ENCODE measurements at places on chromosomes 1 and 21.

GRCh38 chr1:212610575-212610967 lies 2.0 kb downstream of the ATF3 start:
- no peak for DNase-seq

- DNase-seq = no peak
Measured at GRCh38 chr1:205456383-205456867, 580 bp upstream of the BLACAT1 start.

DNA sequence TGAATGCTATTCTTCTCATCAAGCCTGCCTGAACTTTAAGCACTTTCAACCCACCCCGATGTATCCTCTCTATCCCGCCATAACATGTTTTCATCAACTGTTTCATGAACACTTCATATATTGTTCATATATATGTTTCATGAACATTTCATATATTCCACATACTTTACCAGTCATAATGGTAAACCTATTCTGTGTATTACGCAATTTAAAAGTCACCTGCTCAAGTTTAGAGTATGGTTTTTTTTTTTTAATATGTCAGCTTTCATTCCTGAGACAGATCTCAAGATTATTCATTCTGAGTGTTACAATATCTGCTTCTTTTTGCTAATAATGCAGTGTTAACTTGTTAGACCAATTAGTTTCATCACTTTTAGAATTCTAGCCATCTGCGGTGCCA lies 140.7 kb downstream of the SIPA1L2 start:
- no peak for DNase-seq

DNA sequence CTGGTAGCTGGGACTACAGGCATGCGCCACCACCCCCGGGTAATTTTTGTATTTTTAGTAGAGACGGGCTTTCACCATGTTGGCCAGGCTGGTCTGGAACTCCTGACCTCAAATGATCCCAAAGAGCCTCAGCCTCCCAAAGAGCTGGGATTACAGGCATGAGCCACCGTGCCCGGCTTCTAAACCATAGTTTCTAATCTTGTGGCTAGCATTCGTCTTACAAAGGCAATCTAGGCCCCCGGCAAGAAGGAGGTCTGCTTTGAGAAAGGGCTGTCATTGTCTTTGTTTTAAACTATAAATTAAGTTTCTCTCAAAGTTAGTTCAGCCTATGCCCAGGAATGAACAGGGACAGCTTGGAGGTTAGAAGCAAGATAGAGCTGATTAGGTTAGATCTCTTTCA lies 10.3 kb upstream of the L1TD1 start:
- DNase-seq = no peak

GRCh38 chr1:6834366-6834765 lies 49.1 kb downstream of the CAMTA1 start:
- DNase-seq = no peak

GRCh38 chr1:17958704-17959103 lies 148.9 kb upstream of the IGSF21 start:
- no peak for DNase-seq

DNA sequence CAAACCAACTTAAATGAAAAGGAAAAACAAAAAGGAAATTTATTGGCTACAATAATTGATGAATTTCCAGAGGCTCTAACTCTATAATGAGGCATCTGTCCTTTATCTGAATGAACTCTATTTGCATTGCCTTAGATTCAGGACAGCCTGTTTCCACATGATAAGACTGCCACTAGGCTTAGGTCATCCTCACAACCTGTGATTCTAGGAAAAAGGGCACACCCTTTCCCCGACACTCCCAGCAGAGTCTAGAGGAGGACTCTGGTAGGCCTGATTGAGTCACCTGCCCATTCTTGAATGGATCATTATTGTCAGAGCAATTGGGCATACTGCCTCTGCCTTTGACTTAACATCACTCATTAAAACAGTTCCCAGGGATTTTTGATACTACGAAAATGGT lies 262.8 kb downstream of the TPR start:
- DNase-seq = no peak

GRCh38 chr1:50271968-50272578 lies 151.2 kb downstream of the DMRTA2 start:
- DNase-seq = no peak

GRCh38 chr1:91700771-91701471 lies 185.0 kb downstream of the TGFBR3 start:
- no peak for DNase-seq

DNA sequence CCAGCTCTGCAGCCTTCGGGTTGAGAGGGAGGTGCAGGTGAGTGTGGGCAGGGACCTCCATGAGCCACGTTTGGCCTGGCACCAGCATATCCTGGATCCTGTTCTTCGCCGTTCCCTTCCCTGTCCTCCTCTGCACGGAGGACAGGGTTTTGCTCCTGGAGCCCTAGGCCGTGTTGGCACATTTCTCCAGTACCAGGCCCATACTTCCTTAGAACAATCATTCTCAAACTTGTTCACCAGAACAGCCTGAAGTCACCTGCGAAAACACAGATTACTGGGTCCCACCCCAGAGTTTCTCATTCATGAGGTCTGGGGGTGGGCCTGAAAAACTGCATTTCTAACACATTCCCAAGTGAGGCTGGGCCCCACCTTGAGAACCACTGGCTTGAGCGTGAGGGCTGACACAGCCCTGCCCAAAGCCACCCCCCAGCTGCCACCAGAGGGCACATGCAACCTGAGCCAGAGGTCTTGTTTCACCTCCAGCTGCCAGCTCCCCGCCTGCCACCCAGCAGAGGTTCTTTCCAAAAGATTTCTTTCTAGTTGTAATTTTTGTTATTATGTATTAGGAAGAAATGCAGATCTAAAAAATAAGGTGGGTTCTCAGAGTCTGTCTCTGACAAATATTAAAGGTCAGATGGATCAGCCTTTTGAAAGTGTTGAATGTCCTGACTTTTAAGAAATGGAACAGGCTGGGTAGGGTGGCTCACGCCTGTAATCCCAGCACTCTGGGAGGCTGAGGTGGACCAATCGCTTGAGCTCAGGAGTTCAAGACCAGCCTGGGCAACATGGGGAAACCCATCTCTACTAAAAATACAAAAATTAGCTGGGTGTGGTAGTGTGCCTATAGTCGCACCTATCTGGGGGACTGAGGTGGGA lies 39.6 kb upstream of the LDLRAP1 start:
- peak; percentile 9 for DNase-seq

DNA sequence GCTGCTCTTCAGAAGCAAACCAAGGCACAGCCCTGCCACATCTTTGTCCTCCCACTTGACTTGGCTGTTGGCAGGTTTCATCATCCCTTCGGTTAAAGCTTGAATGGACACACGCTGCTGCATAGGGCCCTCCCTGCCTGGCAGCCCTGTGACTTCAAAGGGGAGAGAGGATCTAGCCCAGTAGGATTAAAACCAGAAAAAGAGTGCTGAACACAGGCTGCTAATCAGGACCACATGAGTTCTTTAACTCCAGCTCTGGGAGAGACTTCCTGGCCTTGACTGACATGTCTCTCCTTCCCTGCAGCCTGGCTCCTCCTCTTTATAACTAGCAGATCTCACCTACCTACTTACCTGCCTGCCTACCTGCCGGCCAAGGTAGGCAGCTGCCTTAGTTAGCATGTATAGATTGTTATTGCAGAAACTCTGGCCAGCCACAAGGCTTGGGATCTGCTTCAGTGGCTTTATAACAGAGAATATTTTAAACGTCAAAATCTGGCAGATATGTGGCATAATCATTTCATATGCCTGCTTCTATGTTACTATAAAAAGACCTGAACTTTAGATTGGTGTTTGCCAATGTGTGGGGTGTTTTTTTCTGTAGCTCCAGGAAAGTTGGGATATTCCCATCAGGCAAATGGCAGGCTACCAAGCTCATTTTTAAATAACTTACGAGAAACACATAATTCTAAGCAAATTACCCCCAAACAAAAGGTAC lies 49.4 kb downstream of the ERG start:
- no peak for DNase-seq

DNA sequence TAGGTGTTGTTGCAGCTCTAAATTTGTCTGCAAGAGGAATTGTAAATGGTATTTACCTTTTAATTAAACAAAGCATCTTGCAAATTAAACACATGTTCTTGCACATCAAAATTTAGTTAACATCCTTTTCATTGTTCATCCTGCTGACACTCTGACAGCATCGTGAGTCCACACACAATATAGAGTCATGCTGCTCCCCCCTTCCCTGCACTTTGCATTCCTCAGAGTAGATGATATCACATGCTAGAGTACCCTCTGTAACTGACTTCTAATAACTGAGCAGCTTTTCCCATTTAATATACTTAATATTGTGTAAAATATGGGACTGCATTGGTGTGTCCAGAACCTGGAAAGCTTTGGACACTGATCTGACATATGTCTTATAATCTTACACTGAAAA lies 138.8 kb upstream of the DPYD start:
- peak; percentile 53 for DNase-seq

GRCh38 chr1:240571782-240572181 lies 40.2 kb downstream of the GREM2 start:
- DNase-seq = no peak

DNA sequence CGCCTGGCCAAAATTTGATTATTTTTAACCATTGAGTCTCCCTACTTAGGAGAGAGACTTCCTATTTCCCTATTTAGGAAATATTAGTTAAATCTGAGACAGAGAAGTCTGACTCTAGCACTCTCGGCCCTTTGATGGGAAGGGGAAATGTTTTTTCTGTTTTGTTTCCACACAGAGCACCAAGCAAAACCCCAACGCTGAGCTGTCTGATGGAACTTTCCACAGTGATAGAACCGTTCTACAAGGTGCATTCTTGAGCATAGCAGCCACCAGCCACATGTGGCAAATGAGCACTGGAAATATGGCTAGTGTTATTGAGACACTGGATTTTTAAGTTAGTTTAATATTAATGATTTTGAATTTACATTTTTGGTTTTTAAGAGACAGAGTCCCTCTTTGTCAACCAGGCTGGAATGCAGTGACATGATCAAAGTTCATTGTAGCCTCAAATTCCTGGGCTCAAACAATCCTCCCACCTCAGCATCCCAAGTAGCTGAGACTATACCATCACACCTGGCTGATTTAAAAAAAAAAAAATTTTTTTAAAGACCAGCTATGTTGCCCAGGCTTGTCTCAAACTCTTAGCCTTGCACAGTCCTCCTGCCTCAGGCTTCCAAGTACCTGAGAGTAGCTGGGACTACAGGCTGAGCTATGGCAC lies 77.3 kb upstream of the GALNT2 start:
- DNase-seq = no peak

- no peak for DNase-seq
Measured at GRCh38 chr1:155650231-155650757, 38.3 kb downstream of the YY1AP1 start.

DNA sequence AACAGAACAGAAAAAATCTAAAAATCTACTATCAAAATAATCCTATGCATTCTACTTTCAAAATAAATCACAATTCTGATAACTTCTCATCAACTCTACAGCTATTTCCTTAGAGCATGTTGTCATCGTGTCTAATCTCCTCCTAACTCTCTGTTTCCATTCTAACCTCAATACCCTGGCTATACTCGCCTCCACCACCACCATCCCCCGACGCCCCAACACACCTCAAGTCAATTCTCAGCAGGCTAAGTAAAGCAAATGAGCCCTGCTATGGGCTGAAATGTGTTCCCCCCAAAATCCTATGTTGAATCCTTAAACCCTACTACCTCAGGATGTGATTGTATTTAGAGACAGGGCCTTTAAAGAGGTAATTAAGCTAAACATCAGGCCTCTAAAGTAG lies 34.6 kb downstream of the NRDC start:
- no peak for DNase-seq

- no peak for DNase-seq
Measured at GRCh38 chr21:39258207-39258606, 55.2 kb downstream of the BRWD1 start.

DNA sequence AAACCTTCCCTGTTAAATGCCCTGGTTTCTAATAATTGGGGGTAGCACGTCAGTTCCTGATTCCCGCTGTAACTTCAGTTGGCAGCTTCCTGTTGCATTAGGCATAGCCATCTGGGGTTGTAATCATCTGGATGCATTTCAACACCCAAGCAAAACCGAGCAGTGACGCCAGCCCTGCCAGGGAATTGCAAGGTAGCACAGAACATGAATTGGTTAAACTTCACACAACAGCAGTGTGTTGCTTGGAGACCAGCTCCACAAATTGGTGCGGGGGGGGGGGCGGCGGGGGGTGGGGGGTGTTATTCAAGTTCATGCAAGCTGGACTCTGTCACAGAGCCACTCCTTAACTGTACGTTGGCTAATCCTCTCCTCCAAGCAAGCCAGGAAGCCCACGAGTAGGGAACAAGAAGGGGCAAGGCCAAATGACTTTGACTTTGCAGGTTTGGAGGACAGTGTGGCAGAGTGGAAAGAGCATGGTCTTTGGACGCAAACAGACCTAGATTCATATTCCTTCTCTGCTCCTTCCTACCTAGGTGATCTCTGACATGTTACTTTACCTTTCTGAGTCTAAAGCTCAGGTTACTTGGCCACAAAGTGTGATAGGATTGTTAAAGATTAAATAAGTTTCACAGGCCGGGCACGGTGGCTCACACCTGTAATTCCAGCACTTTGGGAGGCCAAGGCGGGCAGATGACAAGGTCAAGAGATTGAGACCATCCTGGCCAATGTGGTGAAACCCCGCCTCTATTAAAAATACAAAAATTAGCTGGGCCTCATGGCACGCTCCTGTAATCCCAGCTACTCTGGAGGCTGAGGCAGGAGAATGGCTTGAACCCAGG lies 4.7 kb downstream of the LAX1 start:
- peak; percentile 93 for DNase-seq

DNA sequence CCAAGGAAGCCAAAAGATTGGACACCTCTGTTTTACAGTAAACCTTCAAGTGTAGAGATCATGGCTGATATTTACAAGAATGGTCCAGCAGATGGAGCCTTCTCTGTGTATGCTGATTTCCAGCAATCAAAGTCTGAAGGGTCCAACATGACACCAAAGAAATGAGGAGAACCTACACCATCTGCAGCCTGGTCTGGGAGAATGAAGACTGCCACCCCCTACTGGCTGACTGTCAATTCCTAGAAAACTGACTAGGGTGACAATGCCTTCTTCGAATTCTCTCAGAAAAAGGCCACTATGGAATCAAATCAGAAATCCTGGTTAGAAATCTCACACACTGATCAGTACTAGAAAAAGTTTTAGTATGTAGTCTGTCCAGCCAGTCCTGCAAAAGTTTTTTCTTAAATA lies 83.3 kb downstream of the CDC42BPA start:
- DNase-seq = peak; percentile 81

GRCh38 chr1:156347331-156347730 lies 9.0 kb downstream of the TSACC start:
- DNase-seq = peak; percentile 57

- no peak for DNase-seq
Measured at GRCh38 chr1:187870552-187870951, 1041.8 kb downstream of the PLA2G4A start.

GRCh38 chr1:241225741-241226140 lies 131.3 kb downstream of the RGS7 start:
- DNase-seq = no peak

GRCh38 chr21:33126569-33126968 lies 56.6 kb downstream of the OLIG1 start:
- no peak for DNase-seq

DNA sequence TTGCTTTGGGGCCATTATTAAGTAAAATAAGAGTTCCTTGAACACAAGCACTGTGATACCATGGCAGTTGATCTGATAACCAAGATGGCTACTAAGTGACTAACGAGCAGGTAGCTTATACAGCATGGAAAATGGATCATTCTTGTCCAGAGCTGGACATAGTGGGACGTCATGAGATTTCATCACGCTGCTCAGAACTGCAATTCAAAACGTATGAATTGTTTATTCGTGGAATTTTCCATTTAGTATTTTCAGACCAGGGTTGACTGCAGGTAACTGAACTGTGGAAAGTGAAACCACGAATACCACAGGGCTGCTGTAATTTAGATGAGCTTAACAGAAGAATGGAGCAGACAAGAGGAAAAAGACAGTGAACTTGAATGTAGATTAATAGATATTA lies 38.9 kb downstream of the CCDC18 start:
- no peak for DNase-seq

GRCh38 chr1:202088206-202088605 lies 34.5 kb upstream of the GPR37L1 start:
- no peak for DNase-seq
